ENCODE measurements at places on chromosomes 2 and 18.
A peak's percentile ranks its signal among the peaks of the same experiment; 100 is the strongest.

DNA sequence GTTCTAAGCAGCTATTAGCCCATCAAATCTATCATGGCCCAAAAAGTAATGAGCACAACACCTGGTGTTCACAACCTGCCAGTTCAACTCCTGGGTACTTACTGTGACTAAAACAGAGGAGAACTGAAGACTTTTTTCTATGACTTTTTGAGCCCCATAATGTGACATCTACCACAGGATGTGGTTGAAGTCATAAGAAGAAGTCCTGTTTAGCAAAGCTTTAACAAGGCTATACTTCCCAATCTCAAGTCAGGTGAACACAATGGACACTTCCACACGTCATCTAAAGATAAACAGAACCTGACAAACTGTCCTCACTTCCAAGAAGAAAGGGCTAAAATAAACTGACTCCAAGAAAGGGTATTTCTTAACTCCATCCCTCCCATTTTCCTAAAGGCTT lies 138.8 kb downstream of the ATAD2B start:
- DNase-seq: no peak

DNA sequence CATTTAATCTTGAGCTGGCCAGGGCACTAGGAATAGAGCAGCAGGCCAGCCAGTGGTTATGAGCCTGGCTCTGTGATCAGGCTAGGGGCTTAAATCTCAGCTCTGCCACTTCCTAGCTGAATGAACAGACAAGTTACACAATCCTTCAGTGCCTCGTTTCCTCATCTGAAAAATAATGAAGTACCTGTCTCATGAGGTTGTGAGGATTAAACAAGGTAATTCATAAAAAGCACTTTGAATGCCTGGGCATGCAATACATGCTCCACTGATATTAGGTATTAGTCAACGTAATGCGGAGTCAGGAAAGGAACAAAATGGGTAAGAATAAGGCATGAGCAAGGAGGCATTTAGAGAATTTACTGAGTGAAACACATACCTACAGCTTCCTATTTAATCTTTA lies 100.2 kb downstream of the CCBE1 start:
- DNase-seq: no peak

GRCh38 chr18:5266721-5267120 lies 28.8 kb downstream of the ZBTB14 start:
- DNase-seq: no peak

DNA sequence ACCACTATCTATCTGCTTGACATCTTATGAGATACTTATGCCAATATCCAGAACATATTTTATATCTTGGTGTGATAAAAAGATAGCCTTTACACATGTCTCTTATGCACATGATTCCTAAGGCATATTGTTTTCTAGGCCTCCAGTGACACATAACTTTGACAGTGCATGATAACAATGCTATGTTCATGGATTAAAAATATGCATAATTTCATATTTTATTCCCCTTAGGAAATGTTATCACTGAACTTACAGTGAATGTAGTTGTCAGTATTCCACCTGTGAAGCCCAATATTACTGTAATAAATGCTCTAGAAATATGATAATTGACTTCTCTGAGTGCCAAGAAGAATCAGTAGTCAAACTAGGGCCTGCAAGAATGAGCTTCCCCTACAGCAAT lies 532.3 kb downstream of the SPAG16 start:
- no peak for DNase-seq

DNA sequence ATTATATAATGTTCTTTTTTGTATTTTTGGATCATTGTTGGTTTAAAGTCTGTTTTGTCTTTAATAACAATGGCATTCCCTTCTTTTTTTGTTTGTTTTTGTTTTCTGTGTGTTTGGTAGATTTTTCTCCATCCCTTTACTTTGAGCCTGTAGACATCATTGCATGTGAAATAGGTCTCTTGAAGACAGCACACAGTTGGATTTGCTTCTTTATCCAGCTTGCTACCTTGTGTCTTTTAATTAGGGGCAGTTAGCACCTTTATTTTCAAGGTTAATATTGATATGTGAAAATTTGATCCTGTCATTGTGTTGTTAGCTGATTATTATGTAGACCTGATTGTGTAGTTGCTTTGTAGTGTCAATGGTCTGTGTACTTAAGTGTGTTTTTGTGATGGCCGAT lies 235.7 kb downstream of the KCNJ3 start:
- no peak for DNase-seq

DNA sequence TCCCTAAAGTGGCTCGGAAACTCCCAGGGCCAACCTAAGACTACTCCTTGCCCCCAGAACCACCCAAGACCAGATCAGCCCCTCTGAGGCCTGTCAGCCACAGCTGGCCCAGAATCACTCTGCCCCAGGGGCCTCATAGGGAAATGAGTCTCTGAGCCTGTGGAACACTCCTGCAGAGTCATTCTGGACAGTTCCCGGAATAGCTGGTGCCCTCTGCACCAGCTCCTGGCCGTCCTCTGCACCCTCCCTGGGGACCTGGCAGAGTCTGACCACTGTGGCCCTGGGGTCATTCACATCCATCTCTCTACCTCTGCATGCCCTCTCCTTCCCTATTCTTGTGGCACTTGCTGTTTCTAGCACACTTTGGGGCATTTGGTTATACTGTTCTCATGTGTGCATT lies 14.6 kb upstream of the TMEM214 start:
- no peak for DNase-seq

- DNase-seq: no peak
Measured at GRCh38 chr2:239299218-239299939, 101.4 kb downstream of the HDAC4 start.

- no peak for DNase-seq
Measured at GRCh38 chr2:181311837-181312236, 145.3 kb upstream of the ITGA4 start.

DNA sequence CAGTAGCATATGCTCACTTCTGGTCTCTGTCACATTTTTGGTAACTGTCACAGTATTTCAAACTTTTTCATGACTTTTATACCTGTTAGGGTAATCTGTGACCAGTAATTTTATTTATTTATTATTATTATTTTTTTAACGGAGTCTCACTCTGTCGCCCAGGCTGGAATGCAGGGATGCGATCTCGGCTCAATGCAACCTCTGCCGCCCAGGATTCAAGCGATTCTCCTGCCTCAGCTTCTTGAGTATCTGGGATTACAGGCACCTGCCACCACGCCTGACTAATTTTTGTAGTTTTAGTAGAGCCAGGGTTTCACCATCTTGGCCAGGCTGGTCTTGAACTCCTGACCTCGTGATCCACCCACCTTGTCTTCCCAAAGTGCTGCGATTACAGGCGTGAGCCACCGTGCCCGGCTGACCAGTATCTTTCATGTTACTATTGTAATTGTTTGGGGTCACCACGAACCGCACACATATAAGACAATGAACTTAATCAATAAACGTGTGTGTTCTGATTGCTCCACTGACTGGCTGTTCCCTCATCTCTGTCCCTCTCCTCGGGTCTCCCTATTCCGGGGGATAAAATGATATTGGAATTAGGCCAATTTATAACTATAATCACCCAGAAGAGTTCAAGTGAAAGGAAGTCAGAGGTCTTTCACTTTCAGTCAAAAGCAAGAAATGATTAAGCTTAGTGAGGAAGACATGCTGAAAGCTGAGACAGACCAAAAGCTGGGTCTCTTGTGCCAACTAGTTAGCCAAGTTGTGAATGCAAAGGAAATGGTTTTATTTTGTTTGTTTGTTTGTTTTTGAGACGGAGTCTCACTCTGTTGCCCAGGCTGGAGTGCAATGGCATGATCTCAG lies 22.9 kb downstream of the TGIF1 start:
- no peak for DNase-seq

GRCh38 chr2:26975102-26975501 lies 4.7 kb downstream of the MAPRE3 start:
- no peak for DNase-seq

DNA sequence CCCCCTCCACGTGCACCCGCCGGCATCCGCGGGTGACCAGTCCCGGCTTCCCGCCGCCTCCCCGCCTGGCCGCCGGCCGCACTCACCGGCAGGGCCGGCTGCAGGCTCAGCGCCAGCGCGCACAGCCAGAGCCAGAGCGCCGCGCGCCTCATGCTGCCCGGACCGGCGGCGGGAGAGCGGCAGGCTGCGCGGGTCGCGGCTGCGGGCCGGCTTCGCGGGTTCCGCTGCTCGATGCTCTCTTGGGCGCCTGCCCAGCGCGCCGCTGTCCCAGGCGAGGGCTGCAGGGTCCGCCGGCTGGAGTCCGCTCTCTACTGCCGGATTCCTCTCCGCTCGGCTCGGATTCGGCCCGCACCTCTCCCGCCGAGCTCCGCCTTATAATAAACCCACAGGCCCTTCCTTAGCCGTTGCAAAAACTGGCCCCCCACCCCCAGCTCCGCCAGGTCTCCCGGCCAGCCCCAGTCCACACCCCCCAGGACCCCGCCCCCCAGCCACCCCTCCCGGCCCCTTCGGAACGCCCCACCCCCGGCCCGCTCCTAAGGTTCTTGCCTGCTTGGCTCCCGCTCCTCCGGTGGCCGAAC lies at the start of gene SDC1:
SDC1 (minus strand) TSS at position 415 of the 578 bp plus-strand sequence; CDS start at position 152, 263 bp downstream.
- peak; percentile 77 for DNase-seq

- no peak for DNase-seq
Measured at GRCh38 chr2:238450440-238450861, 23.7 kb downstream of the ASB1 start.

GRCh38 chr2:217789736-217790181 lies 213.0 kb downstream of the TNS1 start:
- no peak for DNase-seq

DNA sequence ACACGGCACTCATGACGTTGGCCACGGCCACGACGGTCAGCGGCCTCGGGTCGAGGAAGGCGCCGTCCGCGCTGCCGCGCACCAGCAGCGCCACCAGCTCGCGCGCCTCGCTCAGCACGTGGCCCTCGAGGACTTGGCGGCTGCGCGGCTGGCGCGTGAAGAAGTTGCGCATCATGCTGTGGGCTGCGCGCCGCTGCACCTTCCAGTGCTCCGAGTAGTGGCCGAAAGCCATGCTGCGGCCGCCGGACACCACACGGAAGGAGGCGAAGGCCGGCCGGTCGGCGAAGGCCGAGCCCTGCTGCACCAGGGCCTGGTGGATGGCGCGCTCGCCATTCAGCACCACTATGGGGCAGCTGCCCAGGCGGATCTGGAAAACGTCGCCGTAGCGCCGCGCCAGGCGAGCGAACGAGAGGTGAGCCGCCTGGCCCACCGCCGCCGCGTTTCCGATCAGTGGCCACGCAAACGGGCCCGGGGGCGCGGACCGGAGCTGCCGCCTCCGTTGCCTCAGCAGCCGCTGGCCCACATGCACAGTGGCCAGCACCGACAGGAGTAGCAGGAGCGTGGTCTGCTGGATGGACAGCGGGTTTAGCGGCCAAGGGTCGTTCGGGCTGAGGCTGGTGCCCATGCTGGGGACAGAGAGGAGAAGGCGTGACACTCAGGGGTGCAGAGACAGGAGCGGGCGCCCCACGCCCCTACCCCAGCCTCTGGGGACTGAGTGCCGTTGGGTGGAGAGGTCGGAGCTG lies 1.0 kb downstream of the CYP1B1 start:
- DNase-seq: no peak

GRCh38 chr2:130370490-130370889 lies 14.6 kb downstream of the PTPN18 start:
- DNase-seq: no peak

DNA sequence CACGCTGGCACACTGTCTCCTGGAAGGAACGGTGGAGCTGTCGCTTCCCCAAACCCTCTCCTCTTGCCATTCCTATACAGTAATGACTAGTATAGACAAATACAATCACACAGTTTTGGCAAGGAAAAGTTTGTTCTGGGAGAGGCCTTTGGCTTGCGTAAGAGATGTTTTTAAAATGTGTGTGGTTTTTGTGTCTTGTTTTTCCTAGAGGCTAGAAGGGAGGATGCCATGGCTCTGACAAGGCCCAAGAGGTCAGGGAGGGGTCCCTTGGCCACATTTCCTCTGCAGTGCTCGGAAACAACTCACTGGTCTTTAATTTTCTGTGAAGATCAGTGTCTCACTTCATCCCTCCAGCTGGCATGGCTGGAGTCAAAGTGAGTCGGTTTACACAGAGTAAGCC lies 195.9 kb downstream of the SH3RF3 start:
- peak; percentile 65 for DNase-seq

DNA sequence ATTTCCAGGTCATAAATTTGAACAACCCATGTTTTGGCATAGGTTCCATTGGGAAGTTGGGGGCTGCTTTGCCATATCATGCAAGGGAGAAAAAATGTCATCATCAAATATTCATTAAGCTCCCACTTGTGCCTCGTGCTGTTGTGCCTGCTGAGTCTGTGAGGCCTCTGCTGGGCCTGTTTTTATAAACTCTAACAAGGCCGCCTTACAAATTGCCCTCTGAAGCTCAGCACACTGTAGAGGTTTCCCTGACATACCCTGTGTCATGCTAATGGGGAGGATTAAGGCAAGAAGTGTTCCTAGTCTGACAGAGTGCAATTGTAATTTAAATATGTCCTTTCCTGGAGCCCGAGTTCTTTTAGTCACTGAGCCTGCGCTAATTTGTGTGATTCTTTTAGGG lies 17.6 kb downstream of the OSBPL6 start:
- DNase-seq: no peak

DNA sequence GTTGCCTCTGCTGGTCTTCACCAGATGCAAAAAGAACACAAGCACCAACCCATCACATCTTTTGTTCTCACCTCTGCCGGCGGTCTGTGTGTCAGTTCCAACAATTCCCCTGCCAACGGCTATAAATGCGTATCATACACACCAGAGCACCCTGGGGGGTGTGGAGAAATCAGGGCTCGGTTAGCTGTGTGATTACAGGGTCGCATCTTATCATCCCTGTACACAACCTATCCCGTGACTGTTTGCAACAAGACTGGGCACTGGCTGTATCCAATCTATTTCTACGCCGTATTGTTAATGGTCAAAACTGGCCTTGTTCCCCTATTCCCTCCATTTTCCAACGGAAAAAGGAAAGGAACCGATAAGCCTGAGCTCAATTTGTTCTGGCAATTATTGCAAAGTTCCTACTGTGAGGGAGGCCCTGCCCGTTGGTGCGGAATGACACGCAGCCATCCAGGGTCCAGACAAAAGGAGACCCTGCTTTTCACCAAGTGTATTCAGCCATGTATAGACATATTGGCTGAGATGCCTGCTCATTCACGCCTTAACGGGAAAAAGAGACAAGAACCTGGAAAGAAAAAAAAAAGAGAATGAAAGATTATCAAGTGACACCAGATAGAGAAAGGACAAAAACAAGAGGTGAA lies 136.9 kb downstream of the CDH20 start:
- no peak for DNase-seq

- peak; percentile 88 for DNase-seq
Measured at GRCh38 chr2:223563462-223563861, 38.7 kb downstream of the SCG2 start.

DNA sequence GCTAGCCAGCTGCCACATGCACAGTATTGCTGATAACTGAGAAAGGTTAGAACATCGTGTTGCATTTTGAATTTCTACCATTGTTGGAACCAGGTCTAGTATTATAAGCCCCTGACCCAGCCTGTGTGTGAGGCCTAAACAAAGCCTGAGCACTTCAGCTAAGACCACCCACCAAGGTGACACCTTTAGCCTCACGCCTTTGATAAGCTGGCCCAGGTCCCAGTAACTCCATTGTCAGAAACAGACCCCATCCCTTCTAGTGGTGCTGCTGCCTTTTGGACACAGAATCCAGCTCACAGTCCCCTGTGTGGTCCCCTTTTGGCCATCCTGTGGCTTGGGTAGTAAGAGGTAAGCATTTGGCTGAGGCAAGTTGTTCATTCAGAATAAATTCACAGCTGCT lies 1.6 kb downstream of the ELMOD3 start:
- DNase-seq: no peak

Measured in mammary epithelial cell (primary cell).